ENCODE measurements at places on chromosomes 3 and 15. TPM values are rescaled to one million over a fixed set of nuclear protein-coding genes. Genes with fewer than 3 reads are reported as not detected.

DNA sequence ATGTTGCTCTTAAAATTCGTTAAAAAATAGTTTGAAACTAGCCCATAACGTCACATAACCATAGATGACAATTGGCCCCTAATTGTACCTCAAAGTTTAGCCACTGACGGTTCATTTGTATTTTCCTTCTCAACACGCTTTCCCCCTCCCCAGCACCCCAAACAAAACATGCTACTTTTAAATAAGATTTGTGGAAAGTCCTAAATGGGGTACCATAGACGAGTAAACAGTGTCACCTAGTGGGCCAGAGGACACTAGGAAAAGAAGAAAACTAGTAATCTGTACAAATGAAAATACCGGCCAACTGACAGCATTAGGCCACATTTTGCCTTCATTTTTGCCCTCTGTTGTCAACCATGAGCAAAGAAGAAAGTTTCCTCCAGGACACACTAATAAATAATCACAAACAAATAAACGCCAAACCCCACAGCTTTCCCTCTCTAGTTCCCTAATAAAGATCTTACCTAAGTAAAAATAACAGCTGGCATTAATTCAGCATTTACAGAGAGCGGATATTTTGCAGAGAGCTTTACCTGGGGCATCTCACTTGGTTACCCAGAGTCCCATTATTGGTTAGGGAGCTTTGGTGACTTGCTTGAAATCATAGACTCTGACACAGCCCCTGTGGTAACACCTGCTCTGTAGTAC, 175.1 kb upstream of the ATP11B start:
- DNase-seq: no peak
- no peak overlapping the region for H3K4me3 ChIP-seq

- H3K4me3 ChIP-seq: peak overlapping the region; percentile 73
- peaks cover 51% of the 10 kb centered on the region for H3K4me1 ChIP-seq
- DNase-seq: no peak
- peaks cover 35% of the 10 kb centered on the region for H3K36me3 ChIP-seq
- H3K27ac ChIP-seq: peak overlapping the region; percentile 55
- no peaks in the 10 kb centered on the region for H3K27me3 ChIP-seq
These were observed 1.8 kb downstream of the TLNRD1 start for GRCh38 chr15:81002331-81003096.

The ISG20 gene
- total RNA-seq: 151 TPM

The GOLGA8J gene
- not detected for total RNA-seq

- H3K4me3 ChIP-seq: no peak overlapping the region
- H3K36me3 ChIP-seq: no peaks in the 10 kb centered on the region
- no peaks in the 10 kb centered on the region for H3K4me1 ChIP-seq
- DNase-seq: no peak
- H3K27me3 ChIP-seq: peaks cover 3% of the 10 kb centered on the region
These were observed 378.2 kb downstream of the MECOM start for GRCh38 chr3:169285057-169286033.

- H3K27ac ChIP-seq: no peak overlapping the region
- H3K4me3 ChIP-seq: no peak overlapping the region
- peak; percentile 33 for DNase-seq
- no peaks in the 10 kb centered on the region for H3K4me1 ChIP-seq
These were observed 237.1 kb downstream of the RYR3 start for GRCh38 chr15:33547876-33548275.

GRCh38 chr15:64893481-64894394, 18.0 kb upstream of the ANKDD1A start:
- peak overlapping the region; percentile 100 for H3K27ac ChIP-seq
- peaks cover 6% of the 10 kb centered on the region for H3K36me3 ChIP-seq
- peak; percentile 99 for DNase-seq
- no peaks in the 10 kb centered on the region for H3K27me3 ChIP-seq
- H3K4me1 ChIP-seq: peaks cover 72% of the 10 kb centered on the region

- no peaks in the 10 kb centered on the region for H3K4me1 ChIP-seq
- H3K27me3 ChIP-seq: no peaks in the 10 kb centered on the region
- H3K27ac ChIP-seq: no peak overlapping the region
- H3K36me3 ChIP-seq: no peaks in the 10 kb centered on the region
These were observed 228.6 kb upstream of the CMC1 start for GRCh38 chr3:28012830-28013229.

The STRA6 gene
- not detected for total RNA-seq

DNA sequence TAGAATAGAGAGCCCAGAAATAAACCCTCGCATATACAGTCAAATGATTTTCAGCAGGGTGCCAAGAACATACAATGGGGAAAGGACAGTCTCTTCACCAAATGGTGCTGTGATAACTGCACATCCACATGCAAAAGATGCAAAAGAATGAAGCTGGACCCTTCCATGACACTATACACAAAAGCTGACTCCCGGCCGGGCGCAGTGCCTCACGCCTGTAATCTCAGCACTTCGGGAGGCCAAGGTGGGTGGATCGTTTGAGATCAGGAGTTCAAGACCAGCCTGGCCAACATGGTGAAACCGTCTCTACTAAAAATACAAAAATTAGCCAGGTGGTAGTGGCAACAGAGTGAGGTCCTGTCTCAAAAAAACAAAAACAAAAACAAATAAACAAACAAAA, 43.2 kb upstream of the IQSEC1 start:
- H3K27ac ChIP-seq: no peak overlapping the region
- H3K27me3 ChIP-seq: peaks cover 2% of the 10 kb centered on the region
- no peak for DNase-seq
- H3K4me3 ChIP-seq: no peak overlapping the region
- H3K4me1 ChIP-seq: no peaks in the 10 kb centered on the region
- no peaks in the 10 kb centered on the region for H3K36me3 ChIP-seq

GRCh38 chr3:57004229-57004628, 56.2 kb upstream of the SPATA12 start:
- peaks cover 14% of the 10 kb centered on the region for H3K4me1 ChIP-seq
- no peak overlapping the region for H3K27ac ChIP-seq
- no peak overlapping the region for H3K4me3 ChIP-seq
- no peaks in the 10 kb centered on the region for H3K36me3 ChIP-seq

DNA sequence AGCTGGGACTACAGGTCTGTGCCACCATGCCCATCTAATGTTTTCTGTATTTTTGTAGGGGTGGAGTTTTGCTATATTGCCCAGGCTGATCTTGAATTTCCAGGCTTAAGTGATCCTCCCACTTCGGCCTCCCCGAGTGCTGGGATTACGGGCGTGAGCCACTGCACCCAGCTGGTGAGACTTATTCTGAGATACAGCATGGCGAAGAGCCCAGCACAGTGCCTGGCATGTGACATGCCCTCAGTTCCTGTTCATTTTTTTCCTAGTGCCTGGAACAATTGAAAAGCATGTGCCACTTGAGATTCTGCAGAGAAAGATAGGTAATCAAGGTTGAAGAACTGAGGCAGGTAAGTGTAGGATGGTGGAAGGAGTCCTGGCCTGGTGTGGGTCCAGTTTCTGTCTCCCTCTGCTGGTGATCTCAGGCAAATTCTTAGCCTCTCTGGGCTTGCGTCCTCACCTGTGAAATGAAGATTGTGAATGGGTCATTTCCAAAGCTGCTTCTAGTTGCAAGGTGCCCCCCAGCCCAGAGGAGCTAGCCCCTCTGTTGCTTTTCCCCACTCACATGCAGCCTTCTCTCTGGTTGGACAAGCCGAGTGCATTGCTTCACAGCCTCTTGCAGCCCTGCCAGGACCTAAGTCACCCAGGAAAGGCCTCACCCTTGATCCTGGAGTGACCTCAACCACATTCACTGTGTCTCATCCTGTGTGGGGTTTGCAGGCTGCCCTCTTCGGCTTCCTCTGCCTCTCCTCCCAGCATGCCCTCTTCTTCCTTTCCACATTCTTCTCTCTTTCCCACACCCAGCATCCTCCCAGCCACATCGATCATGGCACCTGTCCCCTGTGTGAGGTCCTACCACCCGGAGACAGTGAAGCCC, 4.3 kb upstream of the RHCG start:
- H3K36me3 ChIP-seq: no peaks in the 10 kb centered on the region
- no peak for DNase-seq
- no peak overlapping the region for H3K27ac ChIP-seq
- H3K4me1 ChIP-seq: peaks cover 15% of the 10 kb centered on the region
- H3K4me3 ChIP-seq: no peak overlapping the region

The TIGIT gene
- total RNA-seq: 22.1 TPM
